ENCODE measurements at places on chromosomes 12 and 14.
A peak's percentile ranks its signal among the peaks of the same experiment; 100 is the strongest.

- no peak for DNase-seq
These were observed 203.5 kb downstream of the ATXN7L3B start for GRCh38 chr12:74741112-74741511.

DNA sequence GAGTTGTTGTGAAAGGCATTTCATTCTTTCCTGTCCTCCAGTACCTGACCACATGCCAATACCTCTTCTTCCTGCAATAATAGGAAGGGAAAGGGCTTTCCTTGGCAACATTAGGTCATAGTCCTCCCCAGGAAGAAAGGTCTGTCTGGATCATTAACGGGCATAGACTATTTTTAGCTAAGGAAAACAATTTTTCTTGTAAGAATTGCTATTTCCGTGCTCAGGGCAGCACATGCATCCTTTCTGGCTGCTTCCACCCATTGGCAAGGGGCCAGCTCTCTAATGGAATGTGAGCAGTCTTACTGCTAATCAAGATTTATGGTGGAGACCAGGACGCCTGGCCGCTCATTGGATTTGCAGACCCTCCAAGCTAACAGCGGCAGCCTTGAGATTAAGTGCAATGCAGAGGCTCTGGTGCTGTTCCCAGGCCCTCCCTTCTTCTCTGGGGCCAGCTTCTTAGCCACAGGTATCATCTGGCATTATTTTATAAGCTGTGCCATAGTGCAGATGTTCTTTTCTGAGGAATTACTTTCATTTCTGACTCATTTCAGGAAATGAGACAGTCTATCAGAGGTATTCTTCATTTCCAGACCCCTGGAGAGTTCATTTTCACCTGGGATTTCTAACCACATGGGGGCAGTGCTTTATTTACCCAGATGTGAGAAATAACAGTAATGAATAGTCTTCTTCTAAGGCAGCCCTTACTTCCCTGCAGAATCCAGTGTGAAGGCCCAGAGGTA, 52.9 kb downstream of the ANO6 start:
- peak; percentile 75 for DNase-seq

GRCh38 chr14:52348776-52349175, 34.7 kb downstream of the PTGER2 start:
- DNase-seq = no peak

- peak; percentile 99 for DNase-seq
These were observed 2.8 kb upstream of the HOXC8 start for GRCh38 chr12:54005853-54006558.

- peak; percentile 90 for DNase-seq
These were observed at the start of gene P3H3 for GRCh38 chr12:6827982-6828780. Gene P3H3 (plus strand): TSS chr12:6828407. CDS start chr12:6828441, 34 bp downstream.

DNA sequence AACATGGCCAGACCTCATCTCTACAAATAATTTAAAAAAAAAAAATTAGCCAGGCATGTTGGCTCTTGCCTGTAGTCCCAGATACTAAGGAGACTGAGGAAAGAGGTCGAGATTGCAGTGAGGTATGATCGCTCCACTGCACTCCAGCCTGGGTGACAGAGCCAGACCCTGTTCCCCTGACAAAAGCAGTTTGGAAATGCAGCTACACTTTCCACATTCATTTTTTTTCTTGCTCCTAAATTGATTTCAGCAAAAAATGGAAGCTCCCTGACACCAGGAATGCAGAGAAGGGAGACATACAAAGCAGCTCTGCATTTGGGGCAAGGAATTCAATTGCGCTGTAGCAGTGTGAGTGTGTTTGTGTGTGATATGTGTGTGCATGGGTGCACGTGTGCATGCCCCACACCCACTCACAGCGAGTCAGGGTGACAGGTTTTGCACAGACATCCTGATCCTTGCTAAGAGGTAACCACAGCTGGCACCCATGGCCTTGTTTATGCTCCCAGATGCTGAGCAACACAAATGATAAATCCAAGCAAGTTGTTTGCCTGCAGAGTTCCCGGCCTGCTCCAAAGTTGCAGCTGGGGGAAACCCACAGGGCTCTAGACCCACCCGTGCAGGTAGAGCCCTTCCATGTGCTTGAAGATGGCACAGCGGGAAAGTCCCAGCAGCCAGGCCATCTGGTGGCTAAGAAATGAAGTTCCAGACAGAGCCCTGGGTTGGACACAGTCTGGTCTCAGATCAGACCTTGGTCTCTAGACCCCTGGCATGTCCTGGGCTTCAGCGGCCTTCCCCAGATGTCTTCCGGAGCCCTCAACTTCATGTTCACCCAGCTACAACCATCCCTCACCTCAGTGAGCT, 25.9 kb upstream of the BDKRB2 start:
- no peak for DNase-seq

DNA sequence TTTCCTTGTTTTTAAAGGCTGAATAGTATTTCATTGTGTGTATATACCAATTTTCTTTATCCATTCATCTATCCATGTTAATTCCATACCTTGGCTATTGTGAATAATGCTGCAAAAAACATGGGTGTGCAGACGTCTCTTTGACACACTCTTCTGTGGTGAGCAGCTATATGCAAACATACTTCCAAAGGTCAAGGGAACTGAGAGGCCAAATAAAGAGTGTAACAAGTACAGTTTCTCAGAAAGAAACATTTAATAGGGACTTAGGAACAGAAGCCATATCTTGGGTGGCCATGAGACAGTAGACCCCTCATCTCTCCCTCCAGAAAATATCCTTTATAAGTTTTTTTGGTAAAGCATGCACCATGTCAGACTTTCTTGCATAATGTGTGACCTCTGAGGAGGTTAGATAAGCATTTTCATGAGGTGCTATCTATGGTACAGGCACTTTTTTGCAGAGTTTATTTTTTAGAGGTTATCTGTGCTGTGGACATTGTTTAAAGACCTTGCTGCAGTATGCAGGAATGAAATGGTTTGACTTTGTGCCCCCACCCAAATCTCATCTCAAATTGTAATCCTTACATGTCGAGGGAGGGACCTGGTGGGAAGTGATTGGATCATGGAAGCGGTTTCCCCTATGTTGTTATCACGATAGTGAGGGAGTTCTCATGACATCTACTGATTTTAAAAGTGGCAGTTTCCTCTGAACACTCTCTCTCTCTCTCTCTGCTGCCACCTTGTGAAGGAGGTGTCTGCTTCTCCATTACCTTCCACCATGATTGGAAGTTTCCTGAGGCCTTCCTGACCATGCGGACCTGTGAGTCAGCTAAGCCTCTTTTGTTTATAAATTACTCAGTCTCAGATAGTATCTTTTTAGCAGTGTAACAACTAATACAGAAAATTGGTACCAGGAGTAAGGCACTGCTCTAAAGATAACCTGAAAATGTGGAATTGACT, 1202.3 kb downstream of the GALC start:
- DNase-seq = peak; percentile 56

Measured in endodermal cell (in vitro differentiated cells).